Stimulated activated CD4-positive, alpha-beta T cell treated with anti-CD3 and anti-CD28 coated beads, Interleukin-2, amount 100 ng/mL, for 4 hours (primary cell): ENCODE measurements at places on chromosomes 6 and 20.

DNA sequence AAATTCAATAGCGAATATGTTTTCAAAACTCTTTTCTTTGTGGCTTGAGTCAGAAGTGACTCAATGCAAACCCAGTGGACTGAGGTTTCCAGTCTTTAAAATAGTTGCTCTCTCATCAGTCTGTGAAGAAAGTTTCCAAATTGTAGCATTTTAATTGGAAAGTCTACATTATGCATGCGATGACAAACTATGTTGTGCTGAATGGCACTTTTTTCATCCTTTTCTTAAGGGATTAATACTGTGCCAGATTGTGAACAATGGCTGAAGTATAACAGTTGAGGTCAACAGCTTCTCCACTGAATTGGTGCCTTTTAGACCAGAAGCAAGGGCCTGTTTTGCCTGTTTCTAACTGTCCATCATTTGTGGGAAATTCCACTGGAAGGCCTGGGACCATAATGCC, 377.1 kb downstream of the BTBD9 start:
- DNase-seq, result no peak

DNA sequence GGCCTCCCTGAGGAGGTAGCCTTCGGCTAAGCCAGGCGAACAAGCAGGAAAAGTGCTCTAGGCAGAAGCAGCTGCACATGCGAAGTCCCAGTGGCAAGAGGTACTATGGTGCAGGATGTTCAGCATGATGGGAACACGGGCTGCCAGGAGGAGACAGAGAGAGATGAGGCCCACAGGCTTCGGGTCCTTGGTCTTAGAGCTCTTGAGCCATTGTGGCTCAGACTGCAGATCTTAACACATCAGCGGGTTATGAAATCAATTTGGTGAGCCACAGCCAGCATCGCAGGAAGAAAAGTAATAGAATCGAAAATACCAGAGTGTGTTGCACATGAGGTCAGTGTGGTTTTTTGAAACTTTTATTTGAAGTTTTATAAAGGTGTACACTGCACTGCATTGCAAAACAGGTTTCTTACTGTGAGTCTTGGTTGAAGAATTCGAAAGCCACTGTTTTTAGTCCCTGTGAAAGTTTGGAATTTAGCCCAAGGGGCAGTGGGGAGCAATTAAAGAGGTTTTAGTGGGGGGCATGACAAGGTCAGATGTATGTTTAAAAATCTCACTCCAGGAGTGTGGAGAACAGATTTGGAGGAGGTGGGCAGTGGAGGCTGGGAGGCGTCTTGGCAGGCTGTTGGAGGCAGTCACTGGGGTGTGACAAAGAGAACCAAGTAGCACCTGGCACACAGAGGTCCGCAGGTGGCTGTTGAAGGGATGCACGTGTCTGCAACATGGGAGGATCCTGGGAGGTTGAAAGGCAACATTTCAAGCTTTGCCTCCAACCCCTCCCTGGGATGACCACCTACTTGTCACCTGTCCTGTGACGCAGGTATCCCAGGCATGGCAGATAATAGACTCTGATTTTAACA, 69.3 kb downstream of the EYA2 start:
- DNase-seq, result no peak

GRCh38 chr6:218153-219018, 73.9 kb upstream of the DUSP22 start:
- no peak for DNase-seq

DNA sequence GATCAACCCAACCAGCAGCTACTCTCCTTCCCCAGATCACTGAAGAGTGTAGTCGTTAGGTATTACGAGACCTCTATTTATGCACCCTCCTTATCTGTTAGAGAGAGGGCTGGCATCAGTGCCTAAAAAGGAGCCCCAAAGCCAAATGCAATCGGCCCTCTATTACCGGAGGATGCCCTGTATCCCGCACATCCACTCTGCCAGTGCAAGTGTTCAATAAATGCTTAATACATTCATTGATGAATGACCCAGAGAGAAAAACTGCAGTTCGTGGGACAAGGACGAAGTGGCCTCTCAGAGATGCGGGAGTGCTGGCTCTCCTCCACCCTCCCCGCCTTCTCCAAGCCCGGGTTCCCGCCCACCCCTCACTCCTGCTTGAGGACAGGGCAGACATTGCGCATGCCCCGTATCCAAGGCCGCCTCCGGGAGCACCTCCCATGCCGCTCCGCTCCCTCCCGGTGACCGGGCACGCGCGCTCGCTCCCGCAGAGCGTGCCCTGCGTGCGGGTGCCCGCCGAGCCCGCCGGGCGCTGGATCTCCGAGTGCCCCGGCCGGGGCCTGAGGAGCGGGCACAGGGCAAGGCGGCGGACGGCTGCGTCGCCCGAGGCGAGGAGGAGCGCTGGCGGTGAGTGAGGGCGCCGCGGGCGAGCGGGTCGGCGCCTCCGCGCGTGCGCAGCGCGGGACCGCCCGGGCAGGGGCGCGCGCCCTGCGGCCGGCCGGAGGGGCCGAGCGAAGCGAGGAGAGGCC, 27.2 kb upstream of the BTBD3 start:
- DNase-seq, result peak; percentile 48

DNA sequence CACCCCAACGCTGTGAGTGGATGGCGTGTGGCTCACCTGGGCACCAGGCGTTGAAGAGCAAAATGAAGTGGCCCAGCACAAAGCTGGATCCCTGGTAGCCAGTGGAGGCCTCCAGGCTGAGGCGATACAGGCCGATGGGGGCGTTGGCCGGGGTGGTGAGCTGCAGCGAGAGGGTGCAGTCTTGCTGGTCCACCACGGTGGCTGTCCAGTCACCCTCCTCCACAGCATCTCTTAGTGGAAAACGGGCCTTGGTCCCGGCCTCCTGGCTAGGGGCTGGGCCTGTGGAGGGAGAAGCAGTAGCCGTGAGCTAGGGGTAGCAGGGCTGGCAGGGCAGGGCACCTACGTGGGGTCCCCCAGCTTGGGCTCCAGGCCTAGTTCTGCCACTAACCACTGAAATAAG, 9.3 kb downstream of the TGM2 start:
- DNase-seq, result no peak

DNA sequence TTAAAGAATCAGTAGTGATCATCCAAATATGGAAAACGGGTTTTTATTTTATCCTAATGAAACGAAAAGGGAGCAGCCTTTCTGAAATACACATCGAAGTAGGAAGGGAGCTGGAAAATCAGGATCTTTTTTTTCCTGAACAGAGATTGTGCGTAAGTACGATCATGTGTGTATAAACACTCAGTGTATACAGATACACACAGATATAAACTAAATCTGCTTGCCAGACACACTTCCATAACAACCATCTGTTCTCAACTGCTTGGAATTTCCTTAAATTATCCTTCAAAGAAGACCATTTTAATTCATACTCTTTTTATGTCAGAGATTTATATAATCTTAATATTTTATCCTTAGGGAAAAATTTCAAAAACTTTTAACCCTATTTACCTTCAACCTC, 110.7 kb downstream of the CHD6 start:
- no peak for DNase-seq

- DNase-seq, result no peak
Measured at GRCh38 chr6:90038961-90039653, 144.8 kb downstream of the GJA10 start.

DNA sequence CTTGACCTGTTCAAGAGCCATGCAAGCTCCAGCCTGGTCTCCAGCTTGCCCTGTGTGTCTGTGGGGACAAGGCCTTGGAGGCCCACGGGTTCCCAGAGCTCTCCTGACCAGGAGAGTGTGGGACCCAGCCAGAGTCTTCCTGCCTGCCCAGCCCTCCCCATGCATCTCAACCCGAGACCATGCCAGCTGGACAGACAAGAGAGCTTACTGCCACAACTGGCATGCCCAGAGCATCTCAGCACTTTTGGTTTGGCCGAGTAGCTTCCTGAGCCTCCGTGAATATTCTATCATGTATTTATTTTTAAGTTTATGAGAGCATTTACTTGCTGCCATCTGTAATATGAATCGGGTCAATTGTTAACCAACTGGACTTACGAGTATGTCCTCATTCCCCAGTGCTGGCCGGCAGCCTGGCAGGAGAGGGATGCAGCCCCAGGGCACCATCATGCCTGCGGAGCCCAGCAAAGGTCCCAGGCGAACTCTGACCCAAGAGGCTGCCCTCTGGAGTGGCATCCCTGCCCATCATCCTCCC, 14.9 kb downstream of the IP6K3 start:
- no peak for DNase-seq

DNA sequence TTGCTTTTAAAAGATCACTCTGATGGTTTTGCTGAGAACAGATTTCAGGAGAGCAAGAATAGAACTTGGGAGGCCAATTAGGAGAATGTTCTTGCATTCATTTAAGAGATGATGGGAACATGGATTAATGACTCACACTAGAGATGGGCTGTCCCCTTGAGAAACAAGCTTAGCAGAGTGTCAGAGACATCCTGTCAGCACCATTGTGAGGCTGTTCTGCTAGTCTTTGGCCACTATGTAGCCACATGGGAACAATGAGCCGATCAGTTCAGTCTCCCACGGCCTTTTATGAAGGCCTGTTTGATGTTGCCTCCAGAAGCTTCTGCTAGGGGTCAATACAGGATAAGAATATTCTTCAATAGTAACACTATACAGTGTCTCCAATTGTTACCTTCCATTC, 113.0 kb upstream of the EYA4 start:
- DNase-seq, result no peak

DNA sequence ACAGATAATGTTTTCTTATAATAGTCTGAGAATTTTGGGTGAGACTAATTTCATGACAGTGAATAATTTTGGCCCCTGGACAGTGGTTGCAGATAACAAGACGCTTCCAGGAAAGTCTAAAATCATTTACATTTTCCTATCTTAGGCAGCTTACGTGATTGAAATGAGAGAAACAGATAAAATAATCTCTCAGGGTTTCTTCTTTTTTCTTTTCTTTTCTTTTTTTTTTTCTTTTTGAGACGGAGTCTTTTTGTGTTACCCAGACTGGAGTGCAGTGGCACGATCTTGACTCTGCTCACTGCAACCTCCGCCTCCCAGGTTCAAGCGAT, 4.2 kb upstream of the SERPINB1 start:
- no peak for DNase-seq

- no peak for DNase-seq
Measured at GRCh38 chr6:17865798-17866725, 121.4 kb downstream of the KIF13A start.

GRCh38 chr6:33702345-33702977, 9.0 kb downstream of the UQCC2 start:
- no peak for DNase-seq

DNA sequence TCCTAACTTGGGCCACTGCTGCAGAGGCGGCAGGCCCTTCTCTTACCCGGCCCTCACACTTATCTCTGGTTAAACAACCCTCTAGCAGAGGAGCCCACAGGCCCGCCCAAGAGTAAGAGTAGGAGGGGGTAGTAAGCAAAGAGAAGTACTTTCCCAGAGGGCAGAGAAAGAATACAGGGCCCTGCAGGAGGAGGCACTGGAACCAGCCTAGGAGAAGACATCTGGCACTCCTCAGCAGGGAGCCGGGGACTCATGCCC, 10.1 kb downstream of the MTCH1 start:
- DNase-seq, result no peak

DNA sequence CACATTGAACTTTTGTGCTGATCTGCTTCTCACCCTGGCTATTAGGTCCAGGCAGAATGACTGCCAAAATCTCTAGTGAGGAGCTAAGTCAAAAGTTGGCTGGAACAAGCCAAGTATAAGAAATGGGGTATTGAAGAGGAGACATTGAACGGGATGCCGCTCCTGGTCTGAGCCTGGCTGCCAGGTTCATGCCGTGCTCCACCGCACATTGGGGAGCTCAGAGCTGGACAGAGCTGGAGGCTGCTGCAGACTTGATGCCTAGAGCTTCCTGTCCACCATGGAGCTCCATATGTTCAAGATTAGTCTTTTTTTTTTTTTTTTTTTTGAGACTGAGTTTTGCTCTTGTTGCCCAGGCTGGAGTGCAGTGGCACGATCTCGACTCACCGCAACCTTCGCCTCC, 4.1 kb upstream of the IFT52 start:
- DNase-seq, result no peak

DNA sequence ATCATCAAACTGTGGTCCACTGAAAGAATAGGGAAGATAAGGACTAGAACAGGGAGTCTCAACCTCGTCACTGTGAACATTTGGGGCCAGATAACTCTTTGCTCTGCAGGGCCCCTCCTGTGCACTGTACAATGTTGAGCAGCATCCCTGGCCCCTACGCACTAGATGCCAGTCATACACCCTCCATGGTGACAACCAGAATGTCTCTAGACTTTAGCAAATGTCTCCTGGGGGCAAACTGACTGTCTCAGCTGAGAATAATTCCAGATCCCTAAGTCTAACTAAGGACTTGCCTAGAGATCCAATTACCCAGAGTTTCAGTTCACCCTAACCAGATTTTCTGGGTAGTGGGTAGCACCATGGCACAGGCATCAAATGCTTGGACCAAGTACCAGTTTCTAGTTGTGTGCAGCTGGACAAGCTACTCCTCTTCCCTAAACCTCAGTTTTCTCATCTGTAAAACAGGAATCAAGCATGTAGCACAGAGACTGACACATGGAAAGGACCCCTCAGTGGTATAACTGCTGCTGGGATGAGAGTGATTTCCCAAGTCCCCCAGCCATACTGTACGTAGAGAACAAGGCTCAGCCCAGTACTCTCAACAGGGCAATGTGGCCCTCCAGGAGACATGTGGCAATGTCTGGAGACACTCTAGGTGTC, 87.0 kb upstream of the NFATC2 start:
- no peak for DNase-seq

DNA sequence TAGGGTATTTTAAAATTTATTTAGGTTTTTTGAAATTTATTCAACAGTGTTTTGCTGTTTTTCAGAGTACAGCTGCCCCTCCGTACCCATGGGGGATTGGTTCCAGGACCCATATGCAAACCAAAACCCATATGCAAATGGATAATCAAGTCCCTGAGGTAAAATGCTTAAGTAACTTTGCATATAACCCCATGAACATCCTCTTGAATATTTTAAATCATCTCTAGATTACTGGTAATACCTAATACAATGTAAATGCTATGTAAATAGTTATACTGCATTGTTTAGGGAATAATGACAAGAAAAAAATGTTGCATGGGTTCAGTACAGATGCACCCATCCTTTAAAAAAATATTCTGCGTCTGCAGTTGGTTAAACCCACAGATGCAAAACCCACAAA, 547.9 kb upstream of the CDH4 start:
- DNase-seq, result no peak

- no peak for DNase-seq
Measured at GRCh38 chr20:57811374-57812020, 101.7 kb upstream of the PMEPA1 start.

DNA sequence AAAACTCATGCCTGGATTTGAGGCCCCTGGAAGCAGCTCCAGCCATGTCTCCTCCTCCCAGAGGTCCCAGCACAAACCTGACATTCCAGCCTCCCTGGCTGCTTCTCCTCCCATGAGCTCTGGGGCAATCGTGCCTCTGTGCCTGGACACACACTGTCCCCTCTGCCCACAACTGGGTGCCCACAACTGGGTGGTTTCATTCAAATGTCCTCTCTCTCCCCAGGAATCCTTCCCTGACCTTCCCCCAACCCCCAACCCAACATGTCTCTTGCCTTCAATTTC, 37.4 kb downstream of the NOL4L start:
- DNase-seq, result no peak

DNA sequence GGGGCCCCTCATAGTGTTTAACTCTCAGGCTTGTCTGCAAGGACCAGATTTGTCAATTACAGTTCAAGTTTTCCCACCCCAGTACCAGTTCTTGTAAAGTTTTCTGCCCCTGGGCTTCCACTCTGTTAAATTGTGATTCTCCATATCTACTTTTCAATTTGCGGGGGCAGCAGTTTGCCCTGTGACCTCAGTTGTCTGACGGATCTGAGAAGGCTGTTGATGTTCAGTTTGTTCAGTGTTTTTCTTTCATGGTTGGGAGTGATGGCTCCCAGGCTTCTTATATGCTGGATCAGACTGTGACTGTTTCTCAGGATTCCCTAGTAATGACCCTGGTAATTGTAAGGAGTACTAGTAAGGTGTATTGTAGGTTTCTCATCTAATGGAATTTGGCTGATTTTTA, 101.0 kb upstream of the GGTLC1 start:
- no peak for DNase-seq
